ENCODE measurements at places on chromosomes 11 and 22. TPM values are rescaled to one million over a fixed set of nuclear protein-coding genes. Genes with fewer than 3 reads are reported as not detected.

The VSIG10L2 gene
- not detected for total RNA-seq

The RFPL3 gene
- total RNA-seq, result not detected

The HPX gene
- not detected for total RNA-seq

The C11orf86 gene
- total RNA-seq, result not detected

The BDNF gene
- total RNA-seq, result not detected

The OR56A1 gene
- total RNA-seq, result not detected

The B4GAT1 gene
- total RNA-seq, result 7.6 TPM

The TBX1 gene
- total RNA-seq, result 1.2 TPM

The GANAB gene
- 310 TPM for total RNA-seq

- no peaks in the 10 kb centered on the region for H3K27me3 ChIP-seq
- H3K27ac ChIP-seq, result no peak overlapping the region
- no peak overlapping the region for H3K4me3 ChIP-seq
- H3K4me1 ChIP-seq, result peaks cover 2% of the 10 kb centered on the region
These were observed 10.0 kb downstream of the RIBC2 start for GRCh38 chr22:45423524-45423923.

GRCh38 chr11:16773981-16774935 is 35.8 kb downstream of the C11orf58 start:
- no peak overlapping the region for H3K27ac ChIP-seq
- DNase-seq, result no peak
- H3K27me3 ChIP-seq, result no peaks in the 10 kb centered on the region
- no peaks in the 10 kb centered on the region for H3K36me3 ChIP-seq

GRCh38 chr11:64216879-64217278 is 9.1 kb downstream of the TRPT1 start:
- H3K4me1 ChIP-seq, result peaks cover 13% of the 10 kb centered on the region
- H3K27ac ChIP-seq, result no peak overlapping the region
- H3K27me3 ChIP-seq, result no peaks in the 10 kb centered on the region
- DNase-seq, result no peak
- H3K4me3 ChIP-seq, result no peak overlapping the region

DNA sequence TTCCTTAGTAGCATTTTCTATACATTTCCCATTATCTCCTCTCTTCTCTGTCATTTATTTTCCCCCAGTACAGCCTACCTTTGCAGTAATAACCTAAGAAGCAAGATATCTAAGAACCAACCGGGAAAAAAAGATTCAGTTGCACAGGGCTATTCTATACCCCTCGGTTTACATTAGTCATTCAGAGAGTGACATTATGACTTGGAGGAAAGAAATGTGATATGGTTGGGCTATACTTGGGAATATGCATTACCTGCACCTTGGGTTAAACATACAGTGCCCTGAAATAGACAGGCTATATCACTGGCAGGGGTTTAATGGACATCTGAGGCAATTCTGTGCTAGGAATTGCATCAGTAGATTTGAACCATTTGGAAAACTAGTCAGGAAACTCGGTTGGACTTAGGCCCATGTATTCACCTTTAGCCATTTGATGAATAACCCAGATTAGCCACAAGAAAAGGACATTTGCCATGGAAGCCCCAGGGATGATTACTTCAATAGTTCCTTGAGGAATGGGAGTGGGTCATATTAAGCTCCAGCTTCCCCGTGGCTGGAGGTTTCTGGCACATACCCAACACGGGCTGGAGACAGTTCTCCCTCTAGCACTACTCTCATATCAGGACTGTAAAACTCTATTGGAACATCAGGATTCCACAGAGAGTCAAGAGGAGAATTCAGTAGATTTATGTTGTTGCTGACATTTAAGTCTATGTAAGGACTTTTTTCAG is 973.2 kb downstream of the NTM start:
- H3K27ac ChIP-seq, result no peak overlapping the region
- no peak for DNase-seq
- no peaks in the 10 kb centered on the region for H3K36me3 ChIP-seq
- H3K27me3 ChIP-seq, result peaks cover 2% of the 10 kb centered on the region
- peaks cover 15% of the 10 kb centered on the region for H3K4me1 ChIP-seq

DNA sequence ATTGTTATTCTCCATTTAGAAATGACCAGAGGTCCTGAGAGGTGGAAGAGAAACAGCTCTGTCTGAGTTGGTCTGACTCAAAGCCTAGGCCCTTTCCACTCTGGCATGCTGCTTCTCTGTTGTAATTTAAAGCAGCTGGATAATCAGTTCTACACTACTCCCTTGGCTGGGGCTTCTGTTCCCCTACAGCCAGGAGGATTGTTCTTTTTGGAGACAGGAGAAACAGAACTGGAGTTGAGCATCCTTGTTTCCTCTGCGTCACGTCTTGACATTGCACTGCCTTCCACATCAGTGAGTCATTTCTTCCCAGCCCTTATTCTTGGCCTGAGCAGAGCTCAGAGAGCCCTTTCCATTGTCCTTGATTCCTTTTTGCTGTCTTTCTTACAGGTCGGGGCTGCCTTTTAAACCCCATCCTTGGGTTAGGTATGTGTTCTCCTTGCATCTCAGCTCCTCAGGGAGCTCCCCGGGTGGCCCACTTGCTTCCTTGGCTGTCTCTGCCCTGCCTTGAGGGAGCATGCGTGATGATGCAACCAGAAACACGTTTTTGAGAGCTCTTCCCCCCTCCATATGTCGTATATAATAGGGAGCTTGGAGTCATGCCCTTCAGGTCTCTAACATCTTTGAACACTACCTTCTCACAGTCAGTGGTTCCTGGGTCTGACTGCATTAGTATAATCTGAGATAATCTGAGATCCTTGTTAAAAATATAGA is 35.7 kb downstream of the CYB5R2 start:
- H3K27ac ChIP-seq, result no peak overlapping the region
- no peaks in the 10 kb centered on the region for H3K4me1 ChIP-seq
- no peak for DNase-seq

DNA sequence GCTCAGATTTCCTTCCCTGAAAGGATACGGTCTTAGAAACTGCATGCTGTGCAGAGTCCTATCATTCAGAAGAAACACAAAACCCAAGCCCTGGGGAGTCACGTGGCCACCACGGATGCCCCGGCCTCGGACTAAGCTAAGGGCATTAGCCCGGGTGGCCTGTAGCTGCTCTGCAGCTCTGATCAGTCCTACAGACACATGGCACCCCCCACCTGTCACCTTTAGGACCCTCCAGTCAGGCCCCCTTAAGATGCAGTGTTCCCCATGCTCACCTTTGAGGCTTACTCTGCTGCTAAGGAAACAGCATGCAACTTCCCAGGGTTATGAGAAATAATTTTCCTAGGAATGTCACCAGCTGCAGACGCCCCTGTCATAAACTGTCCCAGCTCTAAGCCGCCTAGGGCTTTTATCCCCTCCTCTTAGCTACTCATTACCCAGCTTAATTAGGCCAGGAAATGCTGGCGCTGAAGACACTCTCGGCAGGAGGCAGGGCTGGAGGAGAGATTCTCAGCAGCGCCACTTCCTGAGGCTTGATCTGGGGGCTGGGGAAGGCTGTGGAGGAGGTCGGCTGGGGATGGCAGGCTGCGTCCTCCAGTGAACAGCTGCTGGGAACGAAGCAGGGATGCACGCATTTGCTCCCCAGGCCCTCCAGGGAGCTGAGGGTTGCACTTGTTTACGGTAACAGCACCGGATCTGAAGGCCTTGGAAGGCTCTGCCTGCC is 47.2 kb upstream of the ADA2 start:
- no peaks in the 10 kb centered on the region for H3K36me3 ChIP-seq
- no peaks in the 10 kb centered on the region for H3K27me3 ChIP-seq
- DNase-seq, result peak; percentile 51
- no peak overlapping the region for H3K4me3 ChIP-seq
- peak overlapping the region; percentile 78 for H3K27ac ChIP-seq

- no peaks in the 10 kb centered on the region for H3K27me3 ChIP-seq
- H3K4me3 ChIP-seq, result no peak overlapping the region
- peaks cover 49% of the 10 kb centered on the region for H3K36me3 ChIP-seq
- H3K4me1 ChIP-seq, result peaks cover 5% of the 10 kb centered on the region
These were observed 29.3 kb downstream of the NEFH start for GRCh38 chr22:29509298-29509697.

DNA sequence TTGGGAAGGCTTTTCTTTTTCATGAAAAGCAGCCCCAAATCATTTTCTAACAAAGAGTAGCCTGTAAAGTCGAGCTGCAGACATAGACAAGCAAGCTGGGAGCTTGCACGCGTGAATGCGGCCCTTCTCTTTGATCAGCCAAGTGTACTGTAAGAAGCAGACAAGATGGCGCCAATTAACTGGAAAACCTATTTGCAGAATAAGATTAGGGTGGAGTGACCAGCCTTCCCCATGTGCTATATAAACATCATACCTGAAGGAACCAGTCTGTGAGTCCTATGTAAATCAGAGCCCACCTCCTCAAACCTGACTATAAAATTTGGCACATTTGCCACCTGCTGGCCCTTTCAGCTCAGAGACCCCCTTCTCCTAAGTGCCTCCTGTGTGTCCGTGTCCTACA is 982.7 kb downstream of the OPCML start:
- no peaks in the 10 kb centered on the region for H3K4me1 ChIP-seq
- no peaks in the 10 kb centered on the region for H3K27me3 ChIP-seq
- H3K36me3 ChIP-seq, result no peaks in the 10 kb centered on the region
- H3K4me3 ChIP-seq, result no peak overlapping the region
- DNase-seq, result no peak
- H3K27ac ChIP-seq, result no peak overlapping the region

DNA sequence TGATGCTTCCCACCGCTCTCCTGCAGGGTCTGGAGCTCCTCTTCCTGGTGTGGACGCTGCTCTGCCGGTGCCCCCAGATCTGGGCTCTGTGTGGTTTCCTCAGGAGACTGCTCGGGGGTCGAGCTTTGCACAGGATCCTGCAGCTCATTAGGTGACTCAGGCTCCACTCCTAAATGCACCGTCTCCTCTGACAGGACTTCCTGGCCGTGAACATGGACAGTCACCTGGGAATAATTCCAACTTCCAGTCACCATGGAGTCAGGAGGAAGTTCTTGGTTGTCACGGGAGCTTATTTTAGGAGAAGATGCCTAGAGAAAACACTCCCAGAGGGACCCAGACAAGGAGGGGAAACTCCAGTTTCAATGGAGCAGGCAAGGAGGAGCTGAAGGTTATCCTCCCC is 11.9 kb downstream of the ZNF202 start:
- H3K4me1 ChIP-seq, result no peaks in the 10 kb centered on the region
- no peak overlapping the region for H3K27ac ChIP-seq
- no peak overlapping the region for H3K4me3 ChIP-seq
- DNase-seq, result no peak
- no peaks in the 10 kb centered on the region for H3K27me3 ChIP-seq

GRCh38 chr11:14101388-14101787 is 138.9 kb downstream of the SPON1 start:
- H3K4me3 ChIP-seq, result no peak overlapping the region
- no peak overlapping the region for H3K27ac ChIP-seq
- no peaks in the 10 kb centered on the region for H3K36me3 ChIP-seq
- peaks cover 2% of the 10 kb centered on the region for H3K27me3 ChIP-seq

- peaks cover 14% of the 10 kb centered on the region for H3K4me1 ChIP-seq
- no peak overlapping the region for H3K27ac ChIP-seq
- no peak overlapping the region for H3K4me3 ChIP-seq
- H3K27me3 ChIP-seq, result no peaks in the 10 kb centered on the region
- DNase-seq, result peak; percentile 57
These were observed 87.5 kb downstream of the RRM1 start for GRCh38 chr11:4181782-4182721.

- peak overlapping the region; percentile 18 for H3K4me3 ChIP-seq
- H3K27me3 ChIP-seq, result no peaks in the 10 kb centered on the region
- H3K27ac ChIP-seq, result peak overlapping the region; percentile 77
- DNase-seq, result peak; percentile 56
- peaks cover 31% of the 10 kb centered on the region for H3K4me1 ChIP-seq
These were observed 30.7 kb downstream of the TOM1 start for GRCh38 chr22:35330258-35330861.

- no peak overlapping the region for H3K4me3 ChIP-seq
- H3K27me3 ChIP-seq, result no peaks in the 10 kb centered on the region
- no peak overlapping the region for H3K27ac ChIP-seq
- no peaks in the 10 kb centered on the region for H3K4me1 ChIP-seq
- no peaks in the 10 kb centered on the region for H3K36me3 ChIP-seq
- DNase-seq, result no peak
These were observed 92.9 kb upstream of the KCNA4 start for GRCh38 chr11:30109774-30110173.
